ENCODE measurements at places on chromosomes 2 and 18.

GRCh38 chr2:12805033-12805432 is 88.3 kb downstream of the TRIB2 start:
- no peak for DNase-seq

DNA sequence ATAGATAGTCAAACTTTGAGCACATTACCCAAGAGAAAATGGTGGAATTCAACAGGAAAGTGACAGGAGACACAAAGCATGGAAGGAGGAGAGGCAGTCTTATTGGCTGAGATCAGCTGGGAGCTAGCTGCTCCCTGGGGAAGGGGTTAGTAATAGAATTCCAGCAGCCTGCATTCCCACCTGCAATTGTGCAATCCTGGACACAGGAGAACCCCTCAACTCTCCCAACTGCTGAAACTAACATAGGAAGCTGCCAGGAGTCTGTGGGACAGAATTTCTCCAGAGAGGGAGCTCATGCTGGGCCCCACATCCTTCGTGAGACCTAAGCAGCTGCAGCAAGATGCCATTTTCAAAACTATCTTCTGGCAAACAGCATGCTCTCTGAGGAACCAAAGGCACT is 69.8 kb upstream of the ACVR1C start:
- DNase-seq, result no peak

GRCh38 chr2:230706053-230706521 is 6.6 kb upstream of the CAB39 start:
- no peak for DNase-seq

DNA sequence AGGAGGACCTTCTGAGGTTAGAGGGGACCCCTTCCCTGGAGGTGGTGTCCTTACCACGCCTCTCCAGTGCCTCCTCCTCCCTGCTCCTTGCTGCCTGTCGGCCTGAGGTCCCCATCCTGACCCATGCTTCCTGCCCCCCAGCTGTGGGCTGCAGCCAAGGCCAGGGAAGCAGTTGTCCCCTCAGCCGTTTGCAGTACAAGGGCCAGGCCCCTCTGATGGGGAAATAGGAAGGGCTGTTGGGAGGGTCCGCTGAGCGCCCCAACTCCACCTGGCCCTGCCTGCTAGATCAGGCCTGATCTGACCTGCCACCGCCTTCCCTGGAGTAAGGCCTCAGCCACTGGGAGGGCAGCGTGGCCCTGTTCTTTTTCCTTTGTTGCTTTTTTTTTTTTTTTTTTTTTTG is 219.8 kb downstream of the KLHL29 start:
- no peak for DNase-seq

DNA sequence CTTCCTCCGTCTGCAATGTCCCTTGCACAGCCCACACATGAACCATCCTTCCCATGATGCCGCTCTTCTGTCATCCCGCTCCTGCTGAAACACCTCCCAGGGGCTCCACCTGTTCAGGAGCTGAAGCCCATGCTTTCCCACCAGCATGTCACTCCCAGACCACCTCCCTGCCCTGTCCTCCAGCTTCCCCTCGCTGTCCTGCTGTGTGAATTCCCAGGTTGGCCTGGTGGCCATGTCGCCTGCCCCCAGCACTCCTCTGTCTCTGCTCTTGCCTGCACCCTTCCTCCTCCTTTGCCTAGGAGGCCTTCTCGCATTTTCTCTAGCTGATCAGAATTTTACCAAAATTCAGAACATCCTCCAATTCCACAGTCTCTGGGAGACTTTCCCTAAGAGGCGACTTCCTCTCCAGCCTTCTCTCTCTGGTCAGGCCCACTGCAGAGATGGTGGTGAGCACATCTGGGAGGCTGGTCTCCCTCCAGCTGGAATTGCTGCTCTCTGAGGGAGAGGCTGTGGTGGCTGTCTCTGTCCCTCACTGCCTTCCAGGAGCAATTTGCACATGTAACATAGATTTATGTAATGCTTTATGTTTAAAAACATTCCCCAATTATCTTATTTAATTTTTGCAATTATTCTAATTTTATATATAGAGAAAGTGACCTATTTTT is 8.9 kb upstream of the IL1RL2 start:
- no peak for DNase-seq

DNA sequence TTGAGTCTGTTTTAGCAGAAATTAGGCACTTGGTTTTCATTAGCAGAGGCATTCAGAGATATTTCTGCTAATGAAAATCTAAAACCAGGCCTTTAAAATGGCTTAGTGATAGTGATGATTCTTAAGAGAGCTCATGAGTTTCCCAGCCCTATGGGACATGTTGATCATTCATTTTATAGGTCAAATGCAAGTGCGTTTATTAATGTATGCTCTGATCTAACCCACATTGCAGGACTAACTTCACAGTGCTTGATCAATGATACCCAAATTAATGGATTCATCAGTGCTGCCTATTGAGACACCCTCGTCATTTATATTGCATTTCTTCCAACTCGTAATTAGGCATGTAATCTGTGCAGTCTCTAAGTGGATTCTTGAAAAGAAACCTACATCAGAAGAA is 54.7 kb upstream of the ETAA1 start:
- DNase-seq, result no peak

DNA sequence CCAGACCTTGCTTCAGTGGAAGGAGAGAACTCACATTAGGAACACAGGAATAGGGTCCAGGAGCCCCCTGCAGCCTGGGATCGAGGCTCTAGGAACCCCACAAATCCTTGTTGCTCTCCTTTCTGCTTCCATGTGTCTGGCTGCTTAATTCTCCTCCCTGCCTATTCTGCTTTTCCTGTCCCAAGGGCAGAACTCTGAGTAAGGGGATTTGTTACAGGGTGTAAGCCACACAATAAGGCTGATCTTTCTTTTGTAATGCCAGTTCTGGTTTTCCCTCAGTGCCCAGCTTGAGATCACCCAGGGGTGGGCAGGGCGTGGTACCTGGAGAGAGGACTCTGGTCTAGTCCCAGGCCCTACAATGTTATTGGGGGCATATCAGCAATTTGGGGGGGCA is 119.6 kb upstream of the MGAT5 start:
- DNase-seq, result no peak

DNA sequence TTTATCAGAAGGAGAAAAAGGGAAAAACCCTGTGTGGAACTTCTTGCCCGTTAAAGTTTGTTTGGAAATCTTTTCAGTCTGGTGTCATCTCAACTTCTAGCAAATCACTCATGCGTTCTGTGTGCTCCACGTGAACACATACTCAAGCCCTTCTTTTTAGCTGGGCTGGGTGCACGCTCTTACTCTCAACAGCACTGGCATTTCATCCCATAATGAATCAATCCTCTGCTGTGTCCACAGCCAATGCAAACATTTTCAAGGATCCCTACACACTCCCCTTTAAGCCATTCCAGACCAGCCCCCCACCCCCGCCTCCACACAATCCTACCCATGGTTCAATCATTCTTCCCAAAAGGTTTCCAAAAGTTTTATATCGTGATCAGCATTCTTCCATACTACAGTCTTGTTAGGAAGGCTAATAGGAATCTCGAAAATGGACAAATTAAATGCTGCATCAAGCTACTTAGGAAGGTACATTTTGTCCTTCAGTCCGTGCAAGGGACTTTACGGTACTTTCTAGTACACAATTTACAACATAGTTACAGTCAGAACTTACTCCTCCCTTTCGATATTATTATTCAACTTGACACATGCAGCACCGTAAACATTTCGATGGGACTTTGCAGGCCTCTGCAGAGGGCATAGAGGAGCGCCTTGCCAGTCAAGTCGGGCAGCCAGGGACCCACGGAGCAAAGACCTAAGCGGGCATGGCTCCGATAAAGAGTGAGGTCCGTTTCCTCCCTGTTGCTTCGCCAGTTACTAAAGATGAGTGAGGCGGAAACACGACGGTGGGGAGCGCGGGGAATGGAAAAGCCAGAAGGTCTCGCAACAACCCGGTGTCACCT is 1.4 kb downstream of the PTGR3 start:
- no peak for DNase-seq

DNA sequence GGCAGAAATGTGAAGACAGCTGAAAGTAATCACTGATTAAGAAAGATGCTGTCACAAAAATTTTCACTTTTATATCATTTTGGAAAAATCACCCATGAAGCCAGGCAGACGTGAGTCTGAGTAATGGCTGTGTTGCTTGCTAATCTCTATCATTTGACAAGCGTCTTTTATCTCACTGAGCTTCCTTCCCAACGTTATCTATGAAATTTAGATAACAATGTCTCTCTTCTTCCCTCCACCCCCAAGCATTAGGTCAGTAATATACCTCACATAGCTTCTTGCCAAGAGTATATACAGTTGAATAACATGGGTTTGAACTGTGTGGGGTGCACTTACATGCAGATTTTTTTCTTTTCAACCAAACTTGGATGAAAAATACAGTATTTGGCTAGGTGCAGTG is 388.6 kb upstream of the NRXN1 start:
- DNase-seq, result no peak

- DNase-seq, result no peak
Observed at GRCh38 chr2:174044556-174044955, 79.4 kb upstream of the SP3 start.

DNA sequence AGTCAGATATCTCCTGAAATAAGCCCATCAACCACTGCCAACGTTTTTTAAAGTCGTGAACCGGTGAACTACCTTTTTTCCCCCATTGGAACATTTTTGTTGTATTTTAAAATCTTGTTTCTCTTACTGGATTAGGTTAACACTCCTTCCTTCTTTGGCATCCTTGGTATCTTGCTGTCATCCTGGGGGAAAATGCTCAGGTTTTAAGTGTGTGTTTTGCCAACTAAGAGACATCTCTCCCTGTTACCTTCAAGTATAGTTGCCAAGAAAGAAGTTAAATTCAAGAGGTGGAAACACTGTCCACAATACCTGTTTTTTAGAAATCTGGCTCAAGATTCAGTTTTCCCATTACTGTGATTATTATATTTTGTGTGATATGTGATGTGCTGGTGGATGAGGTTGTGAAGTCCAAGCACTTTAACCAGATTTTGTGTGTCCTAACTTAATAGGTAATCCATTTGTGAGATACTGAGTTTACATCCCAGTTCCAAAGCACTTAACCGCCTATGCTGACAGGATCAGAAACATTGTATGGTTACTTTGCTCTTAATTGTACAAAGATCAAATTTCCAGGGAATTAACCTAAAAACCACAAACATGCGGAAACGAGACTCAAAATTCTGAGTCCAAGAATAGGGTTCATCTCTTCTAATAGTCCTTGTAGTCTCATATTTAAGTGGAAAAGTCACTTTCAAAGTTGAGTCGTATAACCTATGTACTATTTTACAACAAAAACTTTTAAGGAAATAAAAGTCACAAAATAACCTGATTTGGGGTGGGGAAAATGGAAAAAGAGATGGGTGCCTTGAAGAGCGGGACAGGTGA is 1.3 kb upstream of the SP3 start:
- no peak for DNase-seq

DNA sequence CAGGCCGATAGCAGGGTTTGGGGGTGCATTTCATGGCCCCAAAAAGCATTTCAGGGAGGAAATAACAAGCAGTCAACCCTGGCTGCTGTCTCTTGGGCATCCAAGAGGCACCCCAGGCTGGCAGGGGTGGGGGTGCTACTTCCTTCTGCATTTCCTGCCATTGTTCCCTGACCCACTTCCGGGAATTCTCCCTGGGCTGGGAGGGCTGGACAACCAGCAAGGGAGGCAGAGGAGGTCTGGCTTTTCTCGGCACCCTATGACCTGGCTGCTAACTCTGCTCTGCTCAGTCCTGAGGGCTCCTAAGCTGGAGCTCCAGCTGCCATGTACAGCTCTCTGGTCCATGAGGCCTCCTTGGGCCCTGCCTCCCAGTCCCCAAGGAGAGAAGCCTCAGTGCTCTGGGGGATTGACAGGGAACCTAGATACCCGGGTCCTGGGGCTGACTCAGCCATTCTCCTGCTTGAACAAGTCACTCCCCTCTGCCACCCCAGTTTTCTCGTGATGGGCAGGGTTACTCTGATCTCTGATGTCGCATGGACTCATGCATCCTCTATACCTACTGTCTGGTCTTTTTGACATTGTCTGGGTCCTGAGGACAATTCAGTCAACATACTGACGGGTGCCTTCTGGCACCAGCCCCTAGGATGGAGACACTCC is 47.2 kb downstream of the DYSF start:
- DNase-seq, result no peak

DNA sequence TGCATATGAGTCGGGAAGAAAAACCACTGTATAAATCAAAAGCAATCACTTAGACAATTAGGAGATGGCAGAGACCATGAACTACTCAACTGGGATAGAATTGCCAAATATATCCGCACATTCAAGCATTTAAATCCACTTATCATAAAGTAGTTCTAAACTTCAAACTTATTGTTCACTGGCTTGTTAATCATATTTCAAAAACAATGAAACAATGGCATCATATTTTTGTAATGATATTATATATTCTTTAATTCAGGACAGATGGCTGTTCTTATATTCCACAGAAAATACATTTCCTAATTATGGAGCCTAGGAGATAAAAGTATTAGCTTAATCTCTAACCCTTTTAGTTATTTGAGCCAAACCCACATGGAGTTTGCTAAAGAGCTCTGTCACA is 263.6 kb downstream of the CTNNA2 start:
- DNase-seq, result no peak

DNA sequence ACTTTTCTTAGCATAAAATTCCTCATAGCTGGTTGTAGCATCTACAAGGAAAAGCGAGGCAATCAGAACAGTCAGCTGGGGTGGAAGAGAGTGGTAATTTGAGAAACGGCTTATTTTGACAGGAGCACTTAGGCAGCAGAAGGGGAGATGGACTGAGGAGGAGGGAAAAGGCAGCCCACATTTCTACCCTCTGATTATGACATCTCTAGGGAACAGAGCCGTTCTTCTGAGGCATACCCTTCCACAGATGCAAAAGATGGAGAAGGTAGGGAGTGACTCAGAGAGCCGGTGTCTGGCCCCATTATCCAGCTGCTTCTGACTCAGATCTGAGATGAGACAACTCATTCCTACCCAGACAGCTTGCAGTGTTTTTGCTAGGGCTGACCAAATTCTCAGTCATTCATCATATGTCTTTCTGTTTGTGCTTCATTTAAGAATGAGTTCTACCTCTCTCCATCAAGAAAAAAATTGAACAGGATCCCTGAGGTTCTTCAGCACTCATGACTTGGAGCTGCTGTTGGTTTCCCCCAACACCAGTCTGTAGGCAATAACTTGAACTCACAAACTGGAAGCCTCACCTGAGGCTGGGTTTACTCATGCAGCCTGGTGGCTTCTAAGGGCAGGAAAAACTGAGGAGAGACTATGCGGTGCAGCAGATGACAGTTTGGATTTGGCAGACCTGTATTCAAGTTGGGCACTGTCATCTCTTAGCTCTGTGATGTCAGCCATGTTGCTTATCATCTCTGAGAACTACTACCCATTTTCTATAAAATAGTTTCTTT is 15.9 kb upstream of the SEC11C start:
- DNase-seq, result no peak

DNA sequence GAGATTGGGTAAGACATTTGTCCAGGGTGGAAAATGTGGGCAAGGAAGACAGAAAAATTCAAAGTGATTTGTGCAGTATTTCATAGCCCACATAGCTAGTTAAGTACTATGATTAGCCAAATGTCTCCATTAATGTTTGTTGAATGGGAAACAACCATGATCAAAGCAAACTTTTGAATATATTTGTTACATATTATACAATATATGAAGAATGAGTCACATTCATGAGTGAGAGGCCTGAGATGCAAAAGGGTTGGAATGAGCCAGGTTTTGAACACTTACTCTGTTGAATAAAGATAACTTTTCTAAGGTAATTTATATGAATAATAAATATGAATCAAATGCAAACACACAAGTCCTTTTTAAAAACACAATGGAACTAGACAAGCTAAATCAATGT is 984.5 kb upstream of the CDH2 start:
- DNase-seq, result no peak
